ENCODE measurements at places on chromosomes 4 and X.

GRCh38 chr4:130035391-130035790 lies 939.4 kb downstream of the C4orf33 start:
- no peak for DNase-seq

DNA sequence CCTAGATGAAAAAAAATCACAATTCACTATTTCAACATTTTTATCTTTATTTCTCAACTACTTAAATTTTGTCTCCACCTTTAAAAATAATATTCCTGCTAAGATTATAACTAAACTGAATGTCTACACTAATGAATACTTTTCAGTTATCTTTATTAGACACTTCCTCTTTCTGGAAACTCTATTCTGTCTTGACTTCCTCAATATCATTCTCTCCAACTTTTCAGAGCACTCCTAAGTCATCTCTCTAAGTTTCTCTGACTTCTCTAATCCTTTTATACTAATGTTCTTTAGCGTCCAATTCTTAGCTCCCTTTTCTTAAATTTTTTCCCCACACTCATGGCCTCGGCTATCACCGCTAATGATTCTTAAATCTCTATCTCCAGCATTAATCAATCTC lies 374.2 kb downstream of the FBXO8 start:
- DNase-seq = no peak

DNA sequence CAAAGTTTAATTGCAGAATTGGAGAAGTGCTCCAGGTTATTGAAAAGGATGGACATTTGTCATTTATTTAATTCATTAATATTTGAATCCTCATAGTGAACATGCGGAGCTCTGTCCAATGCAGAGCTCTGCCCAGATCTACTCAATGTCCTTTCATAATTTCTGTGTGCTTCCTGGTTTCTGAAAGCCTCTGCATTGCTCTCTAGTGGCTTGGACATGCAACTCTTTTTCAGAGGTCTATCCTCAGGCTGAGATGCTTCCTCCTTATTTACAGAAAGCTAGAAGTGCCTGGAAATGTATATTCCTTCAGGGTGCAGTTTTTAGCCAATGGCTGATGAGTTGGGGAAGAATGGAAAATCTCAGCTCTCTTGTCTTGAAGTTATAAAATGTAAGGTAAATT lies 786.1 kb upstream of the AADAT start:
- DNase-seq = peak; percentile 26

DNA sequence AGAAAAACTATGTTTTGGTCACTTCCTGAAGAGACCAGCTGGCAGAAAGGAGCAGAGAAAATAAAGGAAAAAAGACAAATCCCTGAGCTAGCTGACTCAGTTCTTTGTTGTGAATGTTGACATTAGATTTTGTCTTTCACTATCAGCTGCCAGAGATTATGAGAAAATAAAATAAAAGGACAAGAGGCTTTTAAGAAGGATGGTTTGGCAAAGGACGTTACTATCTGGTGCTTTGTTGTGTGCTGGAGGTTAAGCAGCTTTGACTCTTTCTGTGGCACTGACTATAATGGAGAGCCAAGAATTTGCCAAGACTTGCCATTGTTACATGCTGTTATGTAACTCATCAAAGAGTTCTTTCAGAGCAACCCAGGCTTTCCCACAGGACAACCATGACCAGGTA lies 12.1 kb downstream of the ASB5 start:
- DNase-seq = no peak

- DNase-seq = no peak
Measured at GRCh38 chrX:131816551-131817136, 206.5 kb upstream of the STK26 start.

DNA sequence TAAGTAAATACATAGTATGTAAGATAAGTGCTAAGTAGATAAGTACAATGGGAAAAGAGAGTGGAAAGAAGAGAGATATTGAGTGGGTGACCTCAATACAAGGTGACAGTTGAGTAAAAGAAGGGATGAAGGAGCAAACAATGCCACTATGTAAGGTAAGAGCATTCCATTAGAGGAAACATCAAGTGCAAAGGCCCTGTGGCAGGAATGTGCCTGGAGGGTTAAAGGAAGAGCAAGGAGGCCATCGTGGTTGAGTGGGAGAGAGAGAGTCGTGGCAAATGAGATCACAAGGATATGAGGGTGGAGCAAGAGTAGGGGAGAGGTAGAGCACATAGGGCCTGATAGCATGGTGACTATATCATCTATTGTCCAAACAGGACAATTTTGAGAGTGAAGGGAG lies 13.4 kb downstream of the EDNRA start:
- no peak for DNase-seq

GRCh38 chr4:1544861-1545281 lies 138.6 kb upstream of the NKX1-1 start:
- DNase-seq = no peak

GRCh38 chrX:12249997-12250396 lies 111.7 kb downstream of the FRMPD4 start:
- no peak for DNase-seq

DNA sequence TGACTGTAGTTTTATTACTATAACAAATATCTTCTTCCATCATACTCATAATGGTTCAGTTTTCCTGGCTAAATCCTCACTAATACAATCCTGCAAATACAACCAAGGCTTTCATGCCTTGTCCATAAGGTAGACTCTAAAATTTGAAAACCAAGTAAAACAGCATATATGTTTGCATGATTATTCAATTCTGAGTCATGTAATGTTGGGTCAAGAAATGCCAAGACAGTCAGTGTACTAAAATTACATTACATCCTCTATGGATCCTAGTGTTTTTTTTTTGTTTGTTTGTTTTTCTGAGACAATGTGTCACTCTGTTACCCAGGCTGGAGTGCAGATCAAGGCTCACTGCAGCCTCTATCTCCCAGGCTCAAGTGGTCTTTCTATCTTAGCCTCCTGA lies 38.6 kb upstream of the TEX13D start:
- no peak for DNase-seq

GRCh38 chr4:38935391-38936073 lies 67.9 kb downstream of the FAM114A1 start:
- DNase-seq = no peak

DNA sequence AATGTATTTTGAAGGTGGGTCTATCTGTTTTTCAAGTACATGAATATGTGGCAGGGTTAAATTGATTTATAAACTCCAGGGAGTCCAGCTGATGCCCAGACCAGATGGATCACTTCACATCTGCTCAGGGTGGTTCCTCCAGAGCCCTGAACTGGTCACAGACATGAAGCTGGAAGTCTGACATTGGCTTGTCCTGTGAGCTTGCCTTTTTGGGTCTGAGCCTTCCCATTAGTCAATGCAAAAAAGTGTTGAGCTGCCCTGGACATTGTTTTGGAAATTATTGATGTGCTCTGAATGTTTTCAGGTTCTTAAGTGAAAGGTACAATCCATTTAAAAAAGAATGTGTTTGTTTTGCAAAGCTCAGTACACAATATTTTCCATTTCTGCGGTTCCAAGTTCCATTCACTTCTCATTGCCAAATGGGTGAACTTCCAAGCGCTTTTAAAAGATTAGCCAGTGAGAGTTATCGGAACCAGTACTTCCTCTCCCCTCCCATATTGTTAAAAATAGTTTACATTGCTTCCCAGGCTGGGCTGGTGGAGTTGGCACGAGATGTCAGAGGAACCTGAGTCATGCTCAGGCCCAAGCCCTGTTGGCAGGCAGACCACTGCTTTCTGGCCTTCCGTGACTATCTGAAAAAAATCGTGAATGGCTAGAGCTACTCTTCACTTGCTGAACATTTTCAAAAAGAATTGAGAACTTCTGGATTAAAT lies 52.1 kb downstream of the PDGFRA start:
- no peak for DNase-seq
